ENCODE measurements at places on chromosomes 5 and 9.
A peak's percentile ranks its signal among the peaks of the same experiment; 100 is the strongest.

DNA sequence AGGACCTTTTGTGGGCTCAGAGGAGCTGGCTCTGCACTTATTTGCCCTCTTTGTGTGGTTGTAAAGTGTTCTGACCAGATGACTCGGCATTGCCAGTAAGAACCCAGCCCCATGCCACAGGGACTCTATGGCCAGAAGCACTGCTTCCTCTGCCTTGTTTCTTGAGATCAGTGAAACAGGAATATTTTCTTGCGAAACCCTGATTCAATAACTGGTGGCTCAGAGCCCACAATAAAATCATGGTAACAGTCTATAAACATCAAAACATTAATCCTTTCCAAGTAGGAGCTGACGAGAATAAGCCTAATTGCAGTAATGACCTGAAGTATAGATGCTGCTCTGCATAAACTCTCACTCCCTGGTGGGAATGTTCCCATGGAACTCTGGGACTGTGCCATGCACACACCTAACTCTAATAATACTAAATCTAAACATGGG is 344.3 kb downstream of the ZNF608 start:
- no peak for DNase-seq

DNA sequence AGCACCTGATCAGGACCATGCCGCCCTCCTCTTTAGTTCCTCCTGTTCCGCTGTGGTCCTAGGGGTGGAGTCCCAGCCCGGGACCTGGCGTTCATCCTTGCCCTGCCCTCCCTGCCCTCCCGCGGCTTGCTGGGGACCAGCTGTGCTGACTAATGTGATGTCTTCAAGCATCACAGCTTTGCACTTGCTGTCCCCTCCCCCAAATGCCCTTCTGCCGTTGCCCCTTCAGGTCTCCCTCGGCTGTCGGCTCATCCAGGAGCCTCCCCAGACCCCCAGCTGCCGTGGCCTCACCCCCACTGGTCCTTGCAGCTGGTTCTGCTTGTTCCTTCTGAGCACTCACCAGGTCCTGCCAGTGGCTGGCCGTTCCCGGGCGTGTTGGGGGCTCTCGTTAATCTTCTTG is 19.9 kb downstream of the RXRA start:
- no peak for DNase-seq

- no peak for DNase-seq
These were observed 49.9 kb upstream of the SSBP2 start for GRCh38 chr5:81800797-81801196.

- no peak for DNase-seq
These were observed 317.8 kb downstream of the PRDM9 start for GRCh38 chr5:23825196-23825595.

- no peak for DNase-seq
These were observed 34.4 kb upstream of the MRPS30 start for GRCh38 chr5:44774279-44774880.

DNA sequence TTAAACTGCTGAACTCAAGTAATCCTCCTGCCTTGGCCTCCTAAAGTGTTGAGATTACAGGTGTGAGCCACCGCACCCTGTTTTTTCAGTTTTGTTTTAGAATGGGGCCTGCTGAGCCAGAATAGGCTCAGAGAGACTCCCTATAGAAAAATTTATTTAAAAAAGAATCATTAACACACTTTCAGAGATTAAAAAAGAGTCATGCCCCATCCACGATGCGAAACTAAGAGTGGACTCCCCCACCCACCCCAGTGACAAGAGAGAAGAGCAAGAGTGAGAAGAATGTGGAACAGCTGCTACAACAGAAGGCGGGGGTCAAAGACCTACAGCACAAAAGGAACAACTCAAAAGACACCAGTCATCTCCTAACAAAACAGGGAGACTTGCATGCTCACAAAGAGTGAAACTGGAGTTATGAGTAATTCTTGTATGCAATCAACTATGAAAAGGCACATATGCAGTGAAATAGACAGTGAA is 47.2 kb downstream of the GLDC start:
- no peak for DNase-seq

DNA sequence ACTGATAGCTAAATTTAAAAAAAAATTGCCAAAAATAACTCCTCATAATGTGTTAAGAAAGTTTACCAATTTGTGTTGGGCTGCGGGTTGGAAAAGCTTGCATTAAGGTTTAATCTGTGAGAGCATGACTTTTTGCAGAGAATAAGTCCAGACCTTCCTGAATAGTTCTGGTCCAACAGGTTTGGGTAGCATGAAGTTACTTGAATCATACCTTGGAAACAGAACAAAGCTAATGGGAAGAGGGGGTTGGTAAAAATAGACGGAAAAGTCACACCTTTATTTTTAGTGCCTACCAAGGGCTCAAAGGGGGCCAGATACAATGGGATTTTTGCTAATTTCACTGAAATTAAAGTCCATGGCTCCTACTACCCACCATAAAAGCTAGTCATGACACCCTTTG is 17.1 kb upstream of the MATR3 start:
- no peak for DNase-seq

GRCh38 chr5:68266457-68266856 is 50.9 kb downstream of the PIK3R1 start:
- no peak for DNase-seq

DNA sequence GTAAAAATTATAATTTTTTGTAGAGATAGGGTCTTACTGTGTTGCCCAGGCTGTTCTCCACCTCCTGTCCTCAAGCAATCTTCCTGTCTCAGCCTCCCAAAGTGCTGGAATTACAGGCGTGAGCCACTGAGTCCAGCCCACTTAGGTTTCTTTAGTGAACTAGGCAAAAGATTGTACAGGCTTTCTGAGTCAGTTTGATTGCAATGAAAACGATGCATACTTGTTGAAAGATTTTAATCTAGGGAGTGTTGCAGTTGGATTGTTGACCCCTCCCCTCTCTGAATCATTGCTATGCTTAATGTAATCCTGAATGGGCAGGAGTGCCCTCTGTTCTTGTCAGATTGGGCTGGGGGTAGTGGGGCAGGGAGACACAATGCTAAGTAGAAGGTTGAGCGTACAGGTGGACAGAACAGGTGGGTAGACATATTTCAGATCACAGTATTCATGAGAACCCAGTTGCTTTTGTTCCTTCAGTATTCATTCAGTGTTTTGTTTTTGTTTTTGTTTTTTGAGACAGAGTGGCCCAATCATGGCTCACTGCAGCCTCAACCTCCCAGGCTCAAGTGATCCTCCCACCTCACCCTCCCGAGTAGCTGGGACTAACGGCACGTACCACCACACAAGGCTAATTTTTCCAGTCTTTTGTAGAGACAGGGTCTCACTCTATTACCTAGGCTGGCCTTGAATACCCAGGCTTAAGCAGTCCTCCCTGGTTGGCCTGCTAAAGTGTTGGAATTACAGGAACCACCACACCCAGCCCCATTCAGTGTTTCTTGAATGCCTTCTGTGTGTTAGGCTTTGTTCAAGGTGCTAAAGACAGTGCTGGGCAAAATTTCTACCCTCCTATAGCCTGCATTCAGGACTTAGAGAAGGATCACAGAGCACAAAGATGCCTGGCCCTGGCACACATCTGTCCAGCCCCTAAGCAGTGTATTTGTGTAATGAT is 70.1 kb downstream of the KIAA1958 start:
- DNase-seq: no peak

- peak; percentile 37 for DNase-seq
These were observed 30.9 kb downstream of the GALNT10 start for GRCh38 chr5:154221371-154221896.

DNA sequence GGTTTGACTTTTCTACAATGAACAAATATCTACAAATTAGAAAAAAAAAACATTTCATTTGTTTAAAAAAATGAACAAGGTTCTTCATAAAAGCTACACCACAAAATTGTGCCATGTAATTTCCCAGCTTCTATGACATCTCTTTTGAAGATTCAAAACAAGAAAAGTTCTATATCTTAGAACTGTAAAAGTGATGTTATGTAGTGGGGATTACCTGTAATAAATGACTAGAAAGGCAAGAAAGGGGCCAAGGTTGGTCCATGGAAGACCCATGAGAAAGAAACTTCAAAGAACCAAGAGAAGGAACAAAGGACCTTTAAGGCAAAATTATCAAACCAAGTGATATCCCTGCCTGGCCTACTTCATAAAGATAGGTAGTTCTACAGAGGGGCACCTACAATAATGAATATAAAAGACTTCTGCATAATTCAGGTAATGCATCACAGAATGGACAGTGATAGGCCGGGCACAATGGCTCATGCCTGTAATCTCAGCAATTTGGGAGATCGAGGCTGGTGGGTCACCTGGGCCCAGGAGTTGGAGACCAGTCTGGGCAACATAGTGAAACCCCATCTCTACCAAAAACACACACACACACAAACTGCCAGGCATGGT is 7.6 kb downstream of the MLLT3 start:
- no peak for DNase-seq

DNA sequence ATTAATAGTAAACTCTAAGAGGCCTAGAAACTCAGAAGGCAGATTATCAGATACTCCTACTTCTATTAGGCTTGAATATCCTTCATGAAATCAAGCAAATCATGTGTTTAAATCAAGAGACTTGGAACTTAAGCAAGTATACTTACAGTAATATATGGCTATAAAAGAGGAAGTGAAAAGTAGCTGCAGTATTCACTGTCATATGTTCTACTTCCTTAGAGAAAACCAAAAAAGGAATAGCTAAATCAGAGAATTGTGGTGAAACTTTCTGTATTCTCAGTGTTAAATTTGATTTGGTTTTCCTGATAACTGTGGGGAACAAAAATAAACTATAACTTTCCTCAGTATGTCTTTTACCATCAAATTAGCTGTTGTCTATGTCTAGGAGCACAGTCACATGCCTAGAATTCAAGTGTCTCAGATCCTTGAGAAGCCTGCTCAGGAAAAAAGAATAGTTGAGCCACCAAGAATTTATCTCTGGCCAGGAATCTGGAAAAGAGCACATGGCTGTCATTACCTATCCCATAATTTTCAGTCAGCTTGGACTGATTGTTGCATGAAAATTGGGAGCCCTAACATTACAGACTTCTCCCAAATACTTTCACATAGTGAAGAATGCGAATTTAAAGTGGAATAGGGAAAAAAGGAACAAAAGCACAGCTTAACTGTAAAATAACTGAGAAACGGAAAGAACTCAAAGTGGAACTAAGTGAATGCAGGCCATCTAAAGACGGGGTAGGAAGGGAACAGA is 1.7 kb downstream of the FKBP15 start:
- DNase-seq: no peak

DNA sequence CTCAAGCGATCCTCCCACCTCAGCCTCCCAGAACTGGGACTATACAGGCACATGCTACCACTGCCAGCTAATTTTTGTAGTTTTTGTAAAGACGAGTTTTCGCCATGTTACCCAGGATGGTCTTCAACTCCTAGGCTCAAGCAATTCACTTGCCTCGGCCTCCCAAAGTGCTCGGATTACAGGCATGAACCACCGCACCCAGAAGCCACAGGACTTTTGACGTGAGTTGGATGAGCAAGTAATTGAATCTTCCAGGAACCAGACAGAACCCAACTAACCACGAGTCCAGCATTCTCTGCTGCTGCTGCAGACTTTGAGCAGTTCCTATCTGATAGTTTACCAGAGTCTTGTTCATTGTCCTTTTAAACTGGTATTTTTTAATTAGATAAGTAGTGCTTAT is 9.6 kb upstream of the ATP6V0E1 start:
- DNase-seq: no peak

GRCh38 chr5:179559284-179560252 is 9.2 kb downstream of the RUFY1 start:
- DNase-seq: peak; percentile 69

DNA sequence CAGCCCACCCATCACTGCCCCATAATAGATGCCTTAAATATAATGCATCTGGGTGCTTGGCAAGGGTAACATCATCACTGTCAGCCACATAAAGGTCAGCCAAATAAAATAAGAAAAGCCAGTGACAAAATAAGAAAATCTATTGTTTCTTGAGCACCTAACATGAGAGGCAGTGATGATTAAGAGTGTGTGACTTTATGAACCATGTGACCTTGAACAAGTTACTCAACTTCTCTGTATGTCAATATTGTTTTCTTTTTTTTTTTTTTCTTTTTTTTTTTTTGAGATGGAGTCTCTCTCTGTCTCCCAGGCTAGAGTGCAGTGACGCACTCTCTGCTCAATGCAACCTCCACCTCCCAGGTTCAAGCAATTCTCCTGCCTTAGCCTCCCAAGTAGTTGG is 98.7 kb downstream of the CDK5RAP2 start:
- no peak for DNase-seq

DNA sequence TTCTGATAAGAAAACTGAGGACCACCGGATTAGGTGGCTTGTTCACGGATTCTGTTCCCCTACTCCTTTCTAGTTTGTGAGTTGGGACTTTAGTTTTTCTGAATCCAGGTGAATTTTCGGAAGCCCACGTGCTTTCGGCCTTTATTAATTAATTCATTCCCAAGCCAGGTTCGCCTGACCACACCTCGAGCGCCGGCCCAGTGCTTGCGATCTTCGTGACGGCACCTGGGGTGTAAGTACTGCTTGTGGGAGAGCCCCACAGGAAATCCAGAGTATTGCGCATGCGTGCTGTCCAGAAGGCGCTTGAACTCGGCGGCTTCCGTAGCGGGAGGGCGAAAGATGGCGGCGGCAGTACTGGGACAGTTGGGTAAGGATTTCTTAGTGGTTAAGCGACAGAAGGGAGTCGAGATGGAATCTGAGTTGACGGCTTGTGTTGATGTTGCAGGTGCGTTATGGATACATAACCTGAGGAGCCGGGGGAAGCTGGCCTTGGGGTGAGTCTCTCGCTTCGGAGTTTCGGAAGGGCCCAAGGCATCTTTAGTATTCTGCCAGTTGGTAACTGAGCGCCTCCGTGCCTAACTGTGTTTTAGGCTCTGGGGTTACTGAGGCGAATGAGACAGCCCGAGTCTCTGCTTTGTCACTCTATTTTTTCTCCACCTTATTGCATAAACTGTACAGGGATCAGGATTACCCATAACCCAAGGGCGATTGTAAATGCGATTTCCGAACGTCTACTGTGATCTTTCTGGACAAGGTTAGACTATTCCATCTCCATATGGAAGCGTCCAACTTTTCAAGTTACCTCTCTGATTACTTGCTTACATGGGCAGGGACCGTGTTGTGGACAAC is at the start of gene MRPL22:
Gene MRPL22 (plus strand): TSS at position 302 of the 849 bp plus-strand sequence. CDS start 38 bp downstream, at position 340.
- peak; percentile 87 for DNase-seq

DNA sequence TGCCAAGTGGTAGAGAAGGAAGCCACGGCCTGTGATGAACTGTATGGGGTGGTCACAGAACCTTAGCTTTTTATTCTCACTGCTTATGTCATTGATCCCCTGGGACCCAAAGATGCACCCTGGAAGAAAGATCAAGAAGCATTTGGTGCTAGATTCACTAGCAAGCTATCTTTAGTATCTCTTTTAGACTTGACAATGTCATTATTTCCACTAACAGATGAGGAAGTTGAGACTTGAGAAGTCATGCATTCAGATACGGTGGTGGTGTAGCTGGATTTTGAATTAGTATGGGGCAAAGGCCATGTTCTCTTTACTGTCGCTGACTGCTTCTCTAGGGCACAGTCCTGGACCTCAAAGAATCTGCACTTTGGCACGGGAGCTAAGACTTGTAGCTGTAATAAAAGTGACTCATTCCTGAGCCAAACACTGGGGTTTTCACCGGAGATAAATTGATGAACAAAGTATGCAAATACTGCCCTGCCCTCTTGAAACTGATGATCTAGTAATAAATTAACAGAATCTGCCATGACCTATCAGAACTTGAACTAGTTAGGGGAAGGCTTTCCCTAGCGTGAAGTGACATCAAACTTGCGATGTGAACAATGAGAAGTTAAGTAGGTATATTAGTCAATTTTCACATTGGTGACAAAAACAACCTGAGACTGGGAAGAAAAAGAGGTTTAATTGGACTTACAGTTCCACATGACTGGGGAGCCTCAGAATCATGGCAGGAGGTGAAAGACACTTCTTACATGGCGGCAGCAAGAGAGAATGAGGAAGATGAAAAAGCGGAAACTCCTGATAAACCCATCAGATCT is 5.4 kb downstream of the GDA start:
- DNase-seq: no peak

Measured in stimulated activated CD4-positive, alpha-beta T cell treated with anti-CD3 and anti-CD28 coated beads, Interleukin-1b, Interleukin-23, amount 100 ng/mL, for 1 hour (primary cell).